ENCODE measurements at places on chromosomes 5 and 9.
A peak's percentile ranks its signal among the peaks of the same experiment; 100 is the strongest.

DNA sequence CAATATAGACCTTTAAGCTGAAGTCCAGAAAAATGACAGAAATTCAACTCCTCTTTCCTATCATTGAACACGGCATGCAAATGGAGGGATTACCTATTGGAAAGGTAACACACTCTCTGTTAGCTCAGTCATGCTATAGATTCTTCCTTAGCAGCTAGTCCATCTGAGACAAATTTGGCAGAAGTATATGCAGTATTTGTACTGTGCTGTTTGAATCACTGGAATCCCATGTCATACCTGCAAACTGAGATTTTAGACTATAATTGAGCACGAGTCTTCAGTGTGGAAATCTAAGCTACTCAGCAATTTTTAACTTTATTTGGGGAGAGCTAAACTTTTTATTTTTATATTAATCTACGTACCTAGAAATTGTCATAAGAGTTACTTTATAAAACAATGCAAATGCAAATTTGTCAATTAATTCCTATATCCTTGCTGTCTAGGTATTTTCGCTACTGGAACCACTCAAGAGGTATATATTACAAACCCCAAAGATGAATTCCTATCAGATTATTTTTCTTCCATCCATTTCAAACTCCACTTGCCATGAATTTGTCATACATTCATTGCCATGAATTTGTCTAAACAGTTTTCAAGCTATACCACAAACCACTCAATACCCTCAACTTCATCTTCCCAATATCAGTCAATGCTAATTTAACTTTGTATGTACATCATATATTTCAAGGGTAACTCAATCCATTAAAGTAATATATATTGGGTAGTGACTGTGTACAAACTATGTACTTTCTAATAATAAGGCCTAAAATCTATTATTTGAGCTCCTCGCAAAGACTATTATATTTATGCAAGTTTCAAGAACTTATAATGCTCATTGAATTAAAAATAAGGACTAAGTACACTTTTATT is 224.8 kb downstream of the MEF2C start:
- DNase-seq = no peak

- no peak for DNase-seq
These were observed 42.6 kb downstream of the RAI14 start for GRCh38 chr5:34698754-34699153.

GRCh38 chr9:127721391-127721821 is 5.5 kb downstream of the TTC16 start:
- DNase-seq = peak; percentile 39

GRCh38 chr9:79610791-79611614 is 39.2 kb downstream of the TLE4 start:
- DNase-seq = peak; percentile 84
